ENCODE measurements at places on chromosomes 2 and 18.

GRCh38 chr2:162072976-162073887 lies 783 bp downstream of the DPP4 start:
- DNase-seq = no peak

DNA sequence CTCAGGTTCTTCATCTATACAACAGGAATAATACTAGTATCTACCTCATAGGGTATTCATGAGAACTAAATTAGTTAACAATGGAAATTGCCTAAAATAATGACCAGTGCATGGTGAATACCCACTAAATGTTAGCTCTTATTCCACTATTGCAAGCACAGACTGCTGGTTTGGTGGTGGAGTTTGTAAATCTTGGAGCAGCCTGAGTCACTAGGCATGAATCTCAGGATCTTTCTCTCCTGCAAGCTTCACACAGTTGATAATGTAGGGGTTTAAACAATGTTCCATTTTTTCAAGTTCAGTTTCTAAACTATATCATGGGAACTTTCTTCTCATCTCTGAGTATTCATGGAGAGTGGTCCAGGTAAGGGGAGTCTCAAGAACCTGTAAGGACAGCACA lies 84.0 kb downstream of the OSR1 start:
- DNase-seq = no peak

- DNase-seq = peak; percentile 40
These were observed 63.8 kb upstream of the ZC3H15 start for GRCh38 chr2:186422226-186422625.

DNA sequence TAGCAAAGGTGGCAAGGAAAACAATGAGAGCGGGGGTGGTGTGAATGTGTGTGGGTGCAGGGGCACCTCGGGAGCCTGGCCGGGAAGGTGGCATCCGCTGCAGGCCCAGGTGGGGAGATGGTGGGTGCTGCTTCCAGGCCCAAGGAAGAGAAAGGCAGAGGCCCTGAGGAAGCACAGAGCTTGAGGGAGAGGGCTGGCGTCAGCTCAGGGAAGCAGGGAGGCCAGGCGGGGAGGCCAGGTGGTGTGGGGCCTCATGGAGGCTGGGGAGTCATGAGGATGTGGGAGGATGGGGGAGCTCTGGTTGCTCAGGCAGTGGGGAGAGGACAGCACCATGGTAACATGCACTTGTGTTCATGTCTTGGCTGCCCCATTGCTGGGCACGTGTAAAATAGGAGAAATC lies 43.3 kb downstream of the AGAP1 start:
- DNase-seq = peak; percentile 9

DNA sequence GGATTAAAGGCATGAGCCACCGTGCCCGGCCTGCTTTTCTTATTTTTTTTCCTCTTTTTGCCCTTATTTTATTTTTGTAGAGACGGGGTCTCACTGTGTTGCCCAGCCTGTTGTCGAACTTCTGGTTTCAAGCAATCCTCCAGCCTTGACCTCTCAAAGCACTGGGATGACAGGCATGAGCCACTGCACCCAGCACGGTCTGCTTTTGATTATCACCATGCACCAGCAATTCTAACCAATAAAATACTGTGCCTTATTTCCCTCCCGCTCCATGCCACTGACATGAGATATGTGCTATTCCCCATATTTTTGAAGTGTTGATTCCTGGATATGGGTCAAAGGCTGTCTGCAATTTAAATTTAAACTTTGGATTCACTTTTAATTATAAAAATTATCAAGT lies 42.9 kb downstream of the ACYP2 start:
- no peak for DNase-seq
